ENCODE measurements at places on chromosomes 6 and 20.

DNA sequence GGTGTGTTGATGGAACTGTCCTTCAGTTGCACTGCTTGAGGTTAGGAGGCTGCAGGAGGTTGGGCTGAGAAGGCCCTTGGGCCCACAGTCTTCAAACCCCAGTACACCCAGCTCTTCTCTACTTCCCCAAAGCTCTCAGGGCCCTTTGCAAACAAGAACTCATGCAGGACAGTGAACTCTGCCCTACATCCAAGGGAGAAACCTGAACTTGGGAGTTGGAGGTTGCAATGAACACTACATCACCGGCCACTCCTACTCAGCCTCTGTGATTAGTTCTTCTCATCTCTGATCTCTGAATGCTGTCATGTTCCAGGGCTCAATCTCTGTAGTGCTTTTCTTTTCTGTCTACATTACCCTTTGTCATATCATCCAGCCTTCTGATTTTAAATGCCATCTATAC, 148.5 kb upstream of the PDE7B start:
- DNase-seq: no peak

GRCh38 chr6:138588805-138589434, 89.6 kb upstream of the NHSL1 start:
- DNase-seq: no peak

DNA sequence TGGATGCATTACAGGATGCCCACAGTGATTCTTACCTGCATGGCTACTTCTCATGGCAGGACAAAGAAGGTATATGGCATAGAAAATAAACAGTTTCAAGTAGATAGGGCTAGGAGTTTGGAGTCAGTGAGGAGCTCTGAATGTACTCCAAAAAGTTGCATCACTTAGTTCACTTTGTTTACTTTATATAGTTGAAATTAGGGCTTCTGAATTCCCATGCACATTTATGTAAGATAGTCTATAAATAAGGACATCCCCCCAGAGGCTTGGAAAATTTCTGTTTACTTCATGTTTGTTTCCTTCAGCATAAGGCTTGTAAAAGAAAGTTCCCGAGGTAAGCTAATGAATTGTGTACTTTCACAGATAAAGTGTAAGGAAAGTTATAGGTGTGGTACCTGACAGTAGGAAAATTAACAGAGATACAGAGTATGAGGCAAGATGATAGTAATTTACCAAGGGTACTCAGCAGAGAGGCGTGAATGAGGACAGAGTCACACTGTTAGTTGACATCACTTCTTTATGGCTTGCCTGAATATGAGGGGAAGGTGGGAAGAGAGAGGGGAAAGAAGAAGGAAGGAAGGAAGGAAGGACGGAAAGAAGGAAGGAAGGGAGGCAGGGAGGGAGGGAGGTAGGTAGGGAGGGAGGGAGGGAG, 51.1 kb downstream of the ADTRP start:
- no peak for DNase-seq

DNA sequence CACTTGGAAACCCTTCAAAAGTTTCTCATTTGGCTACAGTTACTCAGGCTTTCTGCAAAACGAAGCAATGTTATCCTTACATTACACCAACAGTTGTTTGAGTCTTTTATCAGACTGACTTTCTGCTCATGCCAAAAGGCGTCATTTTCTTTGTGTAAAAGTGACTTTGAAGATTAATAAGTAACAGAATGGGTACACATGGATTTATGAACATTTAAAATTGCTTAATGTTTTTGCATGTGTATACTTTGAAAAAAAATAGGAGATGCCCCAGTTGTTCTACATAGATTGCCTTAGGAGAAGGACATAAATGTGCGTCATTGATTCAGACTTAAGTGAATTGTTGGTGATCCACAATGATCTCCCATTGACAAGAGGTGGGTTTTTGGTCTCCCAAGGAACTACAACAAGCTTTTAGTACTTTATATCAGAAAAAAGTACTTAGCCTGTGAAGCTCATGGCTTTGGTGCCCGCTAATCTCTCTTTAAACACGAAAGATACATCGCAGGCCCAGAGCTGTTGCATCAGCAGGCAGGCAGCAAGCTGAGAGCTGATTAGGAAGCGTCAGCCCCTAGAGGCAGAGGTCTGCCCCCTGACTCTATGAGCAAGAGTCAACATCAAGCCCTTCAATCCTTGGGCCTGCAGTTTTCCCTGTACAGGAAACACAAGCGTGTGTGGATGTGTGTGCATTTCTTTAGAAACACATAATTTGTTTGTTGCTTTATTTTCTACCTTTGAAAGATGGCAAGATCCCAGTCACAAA, 45.9 kb downstream of the SLC22A3 start:
- DNase-seq: no peak

- no peak for DNase-seq
These were observed 43.3 kb upstream of the IRF4 start for GRCh38 chr6:347951-348859.

- no peak for DNase-seq
These were observed 174.9 kb downstream of the CD109 start for GRCh38 chr6:73870907-73871306.

- no peak for DNase-seq
These were observed 17.0 kb downstream of the UQCC2 start for GRCh38 chr6:33694401-33694931.

GRCh38 chr6:77106992-77107391, 356.3 kb downstream of the HTR1B start:
- DNase-seq: no peak

- no peak for DNase-seq
These were observed 39.0 kb upstream of the BEND3 start for GRCh38 chr6:107154131-107154800.

DNA sequence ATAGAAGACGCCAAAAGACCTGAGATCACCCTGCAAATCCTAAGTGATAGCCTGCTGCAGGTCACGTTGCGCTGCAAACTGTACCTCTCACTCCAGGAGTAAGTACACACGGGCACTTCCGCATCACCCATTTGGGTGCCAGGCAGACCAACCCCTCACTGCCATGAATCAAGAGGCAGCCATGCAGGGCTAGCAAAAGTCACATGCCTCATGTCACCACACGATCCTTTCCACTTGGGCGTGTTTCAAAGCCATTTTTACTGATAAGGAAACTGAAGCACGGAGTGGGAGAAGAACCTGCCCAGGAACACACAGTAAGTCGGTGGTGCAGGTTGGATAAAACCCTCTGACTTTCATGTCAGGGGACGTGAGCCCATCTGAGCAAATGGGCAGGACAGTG, 37.0 kb downstream of the BPIFB1 start:
- no peak for DNase-seq

DNA sequence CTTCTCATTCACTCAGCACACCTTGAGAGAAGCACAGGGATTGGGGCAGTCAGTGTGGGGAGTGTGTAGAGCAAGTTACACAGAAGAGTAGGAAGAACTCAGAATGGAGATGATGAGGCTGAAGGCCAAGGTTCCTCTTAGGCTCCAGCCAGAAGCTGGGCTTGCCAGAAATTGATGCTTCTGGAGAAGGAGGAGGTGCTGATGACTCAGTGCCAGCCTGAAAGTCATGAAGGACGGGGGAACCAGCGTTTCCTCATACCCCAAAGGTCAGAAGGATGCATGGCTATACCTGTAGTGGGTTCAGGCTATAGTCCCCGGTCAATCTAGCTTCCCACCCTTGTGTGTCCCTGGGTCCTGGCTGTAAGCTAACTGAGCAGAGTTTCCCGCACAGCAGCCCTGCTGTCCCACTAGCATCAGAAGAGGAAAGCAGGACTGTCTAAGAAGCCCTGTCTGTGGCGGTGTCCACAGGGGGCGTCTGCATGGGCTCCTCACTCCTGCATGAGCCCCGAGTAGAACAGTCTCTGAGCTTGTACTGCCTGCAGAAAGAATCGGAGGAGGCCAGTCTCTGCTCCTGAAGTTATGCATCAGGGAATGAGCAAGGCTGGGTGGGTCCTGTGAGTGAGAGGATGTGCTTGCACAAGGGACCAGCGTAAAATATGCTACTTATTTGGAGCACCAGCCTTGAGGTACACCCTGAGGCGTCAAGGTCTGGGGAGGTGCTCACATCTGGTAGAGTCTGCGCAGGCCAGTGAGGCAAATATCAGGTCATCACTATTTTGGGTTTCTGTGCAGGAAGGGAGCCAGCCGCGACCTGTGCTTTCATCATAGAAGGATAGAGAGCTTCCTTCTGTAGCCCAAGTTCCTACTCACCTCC, 148.5 kb downstream of the MRPL14 start:
- no peak for DNase-seq

DNA sequence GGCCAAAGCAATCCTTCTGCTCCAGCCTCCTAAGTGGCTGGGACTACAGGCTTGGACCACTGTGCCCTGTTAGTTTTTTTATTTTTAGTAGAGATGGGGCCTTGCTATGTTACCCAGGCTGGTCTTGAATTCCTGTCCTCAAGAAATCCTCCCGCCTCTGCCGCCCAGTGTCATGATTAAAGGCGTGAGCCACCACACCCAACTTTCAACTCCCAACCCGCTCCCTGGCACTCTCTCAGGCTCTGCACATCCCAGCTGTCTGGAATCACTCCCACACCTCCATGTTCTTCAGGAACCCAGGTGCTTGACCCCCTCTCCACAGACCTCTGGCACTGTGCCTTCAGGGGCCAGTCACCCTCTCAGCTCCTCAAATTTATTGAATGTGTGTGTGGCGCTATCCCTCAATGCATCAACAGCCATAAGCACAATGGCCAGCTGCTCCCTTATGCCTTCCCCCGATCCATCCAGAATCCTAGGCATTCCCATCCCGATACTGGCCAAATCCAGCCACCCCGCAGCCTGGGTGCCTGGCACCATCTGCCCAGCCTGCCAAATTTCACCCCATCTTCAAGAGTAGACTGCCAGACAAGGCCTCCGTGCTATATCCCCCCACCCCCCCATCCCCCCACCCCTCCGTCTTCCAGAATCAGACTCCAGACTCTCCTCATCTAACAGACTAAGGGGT, 647 bp upstream of the POU5F1 start:
- no peak for DNase-seq

GRCh38 chr6:41798901-41799558, 11.5 kb downstream of the TOMM6 start:
- DNase-seq: no peak

GRCh38 chr6:28474441-28475219, 31.3 kb upstream of the ZSCAN23 start:
- peak; percentile 57 for DNase-seq

DNA sequence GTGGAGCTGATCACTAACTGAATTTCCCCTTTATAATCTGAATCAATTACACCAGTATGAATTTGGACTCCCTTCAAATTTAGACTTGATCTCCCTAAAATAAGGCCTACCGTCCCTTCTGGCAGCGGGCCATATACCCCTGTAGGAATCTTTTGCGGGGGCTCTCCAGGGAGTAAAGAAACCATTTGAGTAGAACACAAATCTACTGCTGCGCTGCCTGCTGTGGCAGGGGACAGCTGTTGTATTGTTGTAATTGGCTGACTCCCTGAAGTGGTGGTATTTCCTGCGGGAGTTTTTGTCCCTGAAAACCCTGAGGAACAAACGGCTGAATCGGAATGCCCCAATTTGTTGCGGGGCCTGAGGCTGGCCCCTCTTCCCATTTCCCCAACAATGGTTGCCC, 16.0 kb upstream of the PTCRA start:
- no peak for DNase-seq

- no peak for DNase-seq
These were observed 63.5 kb downstream of the SLC2A10 start for GRCh38 chr20:46772901-46773300.

DNA sequence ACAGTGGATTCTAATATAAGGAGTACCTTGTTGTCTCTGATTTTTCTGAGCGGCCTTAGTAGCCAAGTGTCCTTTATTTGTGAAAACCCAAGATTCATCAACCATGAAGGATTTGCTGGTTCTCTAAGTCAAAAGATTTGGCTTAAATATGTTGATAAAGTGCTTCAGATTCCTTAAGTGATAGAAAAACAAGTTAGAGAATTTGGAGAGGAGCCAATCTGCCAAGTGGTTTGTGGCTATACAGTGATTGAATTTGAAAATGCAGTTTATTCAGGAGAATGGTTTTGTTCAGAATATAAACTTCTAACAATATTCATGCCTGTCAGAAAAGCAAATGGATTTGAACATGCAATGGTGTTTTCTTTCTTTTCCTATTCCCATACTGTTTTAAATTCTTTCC, 54.8 kb downstream of the CAP2 start:
- DNase-seq: no peak

GRCh38 chr6:157813750-157814455, 9.1 kb upstream of the SNX9 start:
- DNase-seq: no peak

DNA sequence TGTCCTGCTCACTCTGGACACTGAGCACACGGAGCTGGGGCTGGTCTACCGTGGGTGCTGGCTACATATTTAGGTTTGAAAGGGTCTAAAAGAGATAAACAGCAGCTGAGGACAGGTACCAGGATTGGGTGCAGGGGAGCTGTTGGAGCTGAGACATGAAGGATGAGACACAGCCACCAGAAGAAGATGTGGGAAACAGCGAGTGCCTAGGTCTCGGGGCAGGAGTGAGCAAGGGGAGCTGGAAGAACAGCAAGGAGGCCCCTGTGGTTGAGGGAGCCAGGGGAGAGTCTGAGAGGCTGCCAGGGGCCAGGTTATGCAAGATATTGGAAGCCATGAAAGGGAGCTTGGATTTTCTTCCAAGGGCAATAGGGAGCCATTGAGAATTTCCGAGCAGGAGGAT, 434.0 kb upstream of the SULF2 start:
- no peak for DNase-seq

DNA sequence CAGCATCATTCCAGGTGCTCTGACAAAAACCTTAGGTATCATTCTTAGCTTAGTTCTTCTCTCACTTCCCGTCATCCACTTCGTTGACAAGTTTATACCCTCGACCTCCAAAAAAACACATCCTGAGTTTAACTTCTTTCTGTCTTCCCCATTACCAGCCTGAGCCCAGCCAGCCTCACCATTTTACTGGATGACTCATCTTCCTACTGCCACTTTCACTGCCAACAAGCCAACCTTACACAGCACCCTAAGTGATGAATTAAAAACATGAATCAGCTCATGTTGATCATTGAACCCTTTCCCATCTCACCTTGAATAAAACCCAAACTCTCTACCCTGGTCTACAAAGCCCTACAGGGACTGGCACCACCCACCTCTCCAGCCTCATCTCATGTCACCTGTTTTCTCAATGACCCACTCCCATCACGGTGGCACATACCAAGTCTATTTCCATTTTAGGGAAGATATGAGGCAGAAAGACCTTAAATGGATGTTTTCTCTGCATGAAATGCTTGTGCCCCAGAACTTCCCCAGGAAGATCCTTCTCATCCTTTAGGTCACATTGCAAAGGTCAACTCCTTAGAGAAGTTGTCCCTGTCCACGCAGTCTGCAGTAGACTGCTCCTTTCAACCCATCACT, 9.9 kb upstream of the UST start:
- DNase-seq: no peak

- DNase-seq: no peak
These were observed 189.4 kb downstream of the SLC16A10 start for GRCh38 chr6:111276736-111277135.

GRCh38 chr6:77707603-77708002, 54.8 kb downstream of the MEI4 start:
- DNase-seq: no peak

- no peak for DNase-seq
These were observed 93.7 kb downstream of the PSMB1 start for GRCh38 chr6:170459451-170459850.

DNA sequence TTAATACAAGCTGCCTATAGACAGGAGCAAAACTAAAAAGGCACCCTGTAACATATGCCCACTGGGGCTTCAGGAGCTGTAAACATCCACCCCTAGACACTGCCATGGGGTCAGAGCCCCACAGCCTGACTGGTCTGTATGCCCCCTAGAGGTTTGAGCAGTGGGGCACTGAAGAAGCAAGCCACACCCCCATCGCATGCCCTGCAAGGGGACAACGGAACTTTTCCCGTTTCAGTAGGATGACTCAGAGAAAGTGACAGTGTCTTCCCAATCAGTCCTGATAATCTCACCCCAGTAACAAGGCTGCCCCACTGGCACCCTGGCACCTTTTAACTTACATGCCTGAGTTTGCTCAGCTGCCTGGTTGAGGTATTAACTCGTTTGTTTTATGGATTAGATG, 35.9 kb downstream of the BEND3 start:
- no peak for DNase-seq
